ENCODE measurements at places on chromosomes 7 and 10.

DNA sequence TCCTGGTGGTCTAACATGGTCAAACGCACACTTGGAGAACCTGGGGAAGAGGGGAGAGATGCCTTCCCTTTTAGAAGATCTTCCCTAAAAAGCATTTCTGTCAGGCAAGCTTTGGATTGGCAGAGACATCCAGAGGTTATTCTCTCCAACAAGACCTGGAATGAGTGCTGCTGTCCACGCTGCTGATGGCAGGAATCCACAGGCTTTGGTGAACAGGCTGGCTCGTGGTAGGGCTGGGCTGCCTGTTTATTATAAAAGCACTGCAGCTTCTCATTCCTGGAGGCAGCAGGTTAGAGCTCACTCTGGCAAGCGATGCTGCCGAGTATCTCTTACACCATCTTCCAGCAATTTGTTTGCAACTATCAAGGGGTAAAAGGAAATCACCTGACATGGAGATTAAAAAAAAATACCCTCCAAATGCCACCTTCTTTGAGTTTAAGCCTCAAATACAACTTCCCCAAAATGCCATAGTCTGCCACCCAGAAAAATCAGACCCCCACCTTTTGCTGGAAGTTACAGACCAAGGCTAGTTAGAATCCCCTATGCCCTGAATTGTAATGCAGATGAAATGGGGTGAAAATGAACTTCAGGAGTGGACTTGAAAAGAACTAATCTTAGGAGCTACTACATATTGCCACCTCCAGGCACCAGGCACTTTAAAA is 152.1 kb upstream of the KMT2E start:
- no peak for DNase-seq

DNA sequence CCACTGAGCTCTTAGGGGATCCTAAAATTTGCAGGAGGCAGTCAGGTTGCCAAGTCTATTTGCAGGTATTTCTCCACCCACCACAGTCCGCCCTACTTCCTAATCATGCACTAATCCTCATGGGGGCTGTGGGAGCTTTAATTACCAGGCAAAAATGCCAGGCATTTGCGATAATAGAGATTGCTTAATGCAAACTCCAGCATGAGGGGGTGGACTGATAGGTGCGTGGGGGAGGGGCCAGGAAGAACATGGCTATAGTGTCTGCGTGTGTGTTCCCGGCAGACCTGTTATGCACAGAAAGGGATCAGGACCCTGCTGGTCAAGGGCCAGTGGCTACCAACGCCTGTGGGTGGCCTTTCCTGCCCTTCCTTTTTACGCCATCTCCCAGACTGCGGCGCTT is 15.6 kb upstream of the AQP1 start:
- no peak for DNase-seq

DNA sequence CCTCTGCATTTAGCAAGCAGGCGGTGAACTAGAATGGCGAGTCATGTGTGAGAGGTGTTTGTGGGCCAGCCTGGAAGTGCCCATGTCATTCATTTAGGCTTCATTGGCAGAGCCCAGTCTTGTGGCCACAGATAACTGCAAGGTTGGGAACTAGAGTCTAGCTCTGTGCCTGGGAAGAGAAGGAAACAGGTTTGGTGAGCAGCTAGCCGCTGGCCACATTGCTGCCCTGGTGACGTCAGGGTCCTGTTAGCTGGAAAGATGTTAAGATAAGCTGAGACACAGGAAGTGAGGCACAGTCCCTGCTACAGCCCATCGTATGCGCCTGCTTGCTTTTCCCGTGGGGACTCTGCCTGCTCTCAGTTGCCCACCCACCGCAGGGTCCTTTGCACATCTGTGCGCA is 185.5 kb downstream of the CAMK1D start:
- DNase-seq = no peak

- DNase-seq = no peak
These were observed 259.1 kb downstream of the KLF6 start for GRCh38 chr10:3525832-3526449.

Measured in NCI-H1105 treated with DMSO at 0.1 percent for 48 hours (cell line).